ENCODE measurements at places on chromosomes 12 and 14. TPM values are rescaled to one million over a fixed set of nuclear protein-coding genes. Genes with fewer than 3 reads are reported as not detected.

DNA sequence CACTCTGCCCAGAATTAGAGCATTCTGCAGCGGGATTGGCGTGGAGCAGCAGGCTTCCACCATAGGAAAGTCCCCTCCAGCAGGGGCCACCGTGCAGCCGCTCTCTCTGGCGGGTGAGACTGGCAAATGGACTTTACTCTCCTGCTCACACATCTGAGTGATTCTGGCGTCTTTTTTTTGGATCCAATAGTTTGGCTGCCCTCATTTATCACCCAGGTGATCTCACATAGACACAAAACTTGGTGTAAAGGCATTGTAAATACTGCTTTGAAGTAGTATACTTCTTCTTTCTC is 130.3 kb downstream of the TGFB3 start:
- DNase-seq: no peak

GRCh38 chr12:124684971-124685688 is 117.7 kb upstream of the NCOR2 start:
- DNase-seq: no peak

GRCh38 chr12:19654650-19655376 is 215.5 kb downstream of the AEBP2 start:
- DNase-seq: no peak

- no peak for DNase-seq
Measured at GRCh38 chr12:68106160-68106559, 53.4 kb downstream of the IFNG start.

TAMALIN gene
- total RNA-seq: 20.0 TPM

All from left ventricle myocardium inferior (tissue), 1 donor.